Stimulated activated CD8-positive, alpha-beta memory T cell treated with anti-CD3 and anti-CD28 coated beads, Interleukin-7, amount 100 ng/mL, for 1 hour (primary cell): ENCODE measurements at places on chromosomes 12 and 14.

DNA sequence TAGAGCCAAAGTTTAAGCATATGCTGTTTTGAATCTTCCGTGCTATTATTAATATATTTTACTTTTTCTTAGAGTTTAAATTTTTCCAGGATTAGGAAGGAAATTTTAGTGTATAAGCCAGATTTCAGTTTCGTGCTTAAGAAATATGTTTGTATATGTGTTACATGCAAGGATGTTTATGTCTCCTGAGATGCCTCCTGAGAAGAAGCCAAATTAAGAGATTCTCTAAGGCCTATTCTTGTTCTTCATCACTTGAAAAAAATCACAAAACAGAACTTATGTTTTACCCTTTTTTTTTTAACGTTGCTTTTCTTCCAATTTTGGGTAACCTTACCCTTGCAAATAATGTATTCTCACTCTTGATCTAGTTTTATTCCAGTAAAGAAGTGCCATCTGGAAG is 412.7 kb downstream of the TMTC2 start:
- no peak for DNase-seq

DNA sequence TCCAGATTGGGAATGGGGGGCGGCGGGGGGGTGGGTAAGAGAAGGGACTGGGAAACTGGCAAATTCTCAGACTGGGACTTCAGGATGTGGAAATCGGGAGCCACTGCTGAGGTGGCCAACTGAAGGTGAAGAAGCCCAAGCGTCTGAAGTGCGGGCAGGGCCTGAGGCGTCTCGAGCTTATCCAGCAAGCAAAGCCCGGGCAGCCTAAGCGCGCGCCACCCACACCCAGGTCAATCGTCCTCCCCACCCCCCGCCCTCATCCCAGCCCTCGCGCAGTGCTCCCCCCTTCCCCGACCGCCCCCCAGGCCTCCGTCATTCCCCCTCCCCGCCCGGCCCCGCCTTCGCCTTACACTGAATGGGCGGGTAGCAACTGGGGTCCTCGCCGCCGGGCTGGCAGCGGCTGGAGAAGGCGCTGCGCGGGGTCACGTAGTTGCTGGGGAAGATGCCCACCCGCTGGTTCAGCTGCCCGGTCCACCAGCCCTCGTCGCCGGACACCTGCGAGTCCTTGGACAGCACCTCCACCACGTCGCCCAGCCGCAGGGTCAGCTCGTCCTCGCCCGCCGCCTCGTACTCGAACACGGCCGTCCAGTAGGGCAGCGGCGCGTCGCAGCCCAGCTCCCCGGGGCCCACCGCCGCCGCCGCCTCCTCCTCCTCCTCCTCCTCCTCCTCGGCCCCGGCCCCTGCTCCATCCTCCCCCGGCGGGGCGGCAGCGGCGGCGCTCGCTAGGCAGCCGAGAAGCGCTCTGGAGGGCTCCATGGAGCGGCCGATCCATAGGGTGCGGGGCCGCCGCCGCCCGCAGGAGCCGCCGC is 693 bp downstream of the MAP3K9 start:
- DNase-seq: no peak

- DNase-seq: no peak
Measured at GRCh38 chr14:43535231-43535838, 971.7 kb downstream of the FSCB start.

DNA sequence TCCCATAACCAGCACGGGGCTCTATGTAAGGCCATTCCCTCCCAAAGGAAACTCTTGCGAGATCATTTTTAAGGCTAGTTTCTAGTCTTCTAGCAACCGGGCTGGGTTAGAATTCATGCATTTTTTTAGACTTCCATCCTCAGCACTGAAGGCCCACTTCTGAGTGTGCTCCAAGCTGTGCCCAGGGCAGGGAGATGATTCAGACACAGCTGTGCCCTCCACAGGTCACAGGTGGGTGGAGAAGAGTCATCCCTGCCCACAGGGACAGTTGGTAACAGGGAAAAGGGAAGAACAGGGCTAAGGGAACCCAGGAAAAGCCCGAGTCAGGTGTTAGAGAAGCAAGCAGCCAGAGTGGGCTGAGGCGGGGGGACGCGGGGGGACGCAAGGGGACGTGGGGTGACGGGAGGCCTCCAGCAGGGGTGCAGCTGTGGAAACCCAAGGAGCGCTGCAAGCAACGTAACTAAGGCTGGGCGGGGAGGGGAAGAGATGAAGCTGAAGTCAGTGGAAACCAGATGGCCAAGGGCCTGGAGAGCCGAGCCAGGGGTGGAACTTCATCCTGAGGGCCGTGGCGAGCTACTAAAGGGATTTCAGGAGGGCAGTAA is 27.2 kb upstream of the PPP2R5C start:
- DNase-seq: no peak

DNA sequence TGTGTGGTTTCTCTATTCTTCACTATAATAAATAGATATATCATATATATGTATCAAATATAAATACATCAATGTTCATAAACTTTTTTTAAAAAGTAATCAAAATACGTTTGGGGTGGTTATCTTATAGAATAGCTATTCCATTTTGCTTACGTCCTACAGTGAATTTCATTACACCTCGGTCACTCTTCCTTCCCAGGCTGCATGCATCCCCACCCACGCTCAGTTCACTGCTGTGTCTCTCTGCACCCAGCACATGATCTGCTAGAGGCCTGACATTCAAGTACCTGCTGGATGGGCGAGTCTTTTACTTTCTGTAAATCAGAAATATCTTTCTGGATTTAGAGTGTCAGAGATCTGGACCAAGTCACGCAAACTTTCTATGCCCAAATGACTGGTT is 3.6 kb downstream of the STX2 start:
- no peak for DNase-seq

- no peak for DNase-seq
Measured at GRCh38 chr12:10959804-10960203, 20.7 kb upstream of the TAS2R14 start.

GRCh38 chr14:50055461-50056228 is 60.7 kb downstream of the VCPKMT start:
- no peak for DNase-seq

DNA sequence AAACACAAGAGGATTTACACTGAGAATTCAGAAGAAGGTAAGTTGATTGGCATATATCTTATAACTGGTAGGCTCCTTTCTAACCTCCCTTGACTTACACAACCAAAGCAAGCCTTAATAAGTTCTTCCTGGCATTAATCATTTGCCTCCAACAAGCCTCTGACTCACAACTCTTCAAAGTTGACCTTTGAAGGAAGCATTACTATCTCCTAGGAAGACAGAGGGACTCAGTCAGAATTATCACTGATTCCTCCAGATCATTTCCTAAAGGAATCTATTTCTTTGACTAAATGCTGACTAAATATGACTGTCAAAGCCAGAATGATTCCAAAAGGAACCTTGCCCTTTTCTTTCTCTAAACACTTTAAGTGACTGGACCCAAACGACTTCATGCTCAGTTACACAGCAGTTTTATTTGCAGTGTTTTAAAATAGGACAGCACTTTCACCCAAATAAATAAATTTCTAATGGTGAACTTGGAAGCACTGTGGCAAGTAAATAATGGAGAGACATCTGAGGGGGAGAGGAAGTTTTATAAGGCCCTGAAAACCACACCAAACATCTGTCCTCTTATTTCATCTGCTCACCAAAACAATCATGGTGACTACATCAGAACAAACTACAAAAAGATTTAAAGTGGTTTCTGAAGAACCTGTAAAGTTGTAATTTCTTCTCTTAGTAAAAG is 128.2 kb downstream of the KLHL28 start:
- no peak for DNase-seq

- DNase-seq: no peak
Measured at GRCh38 chr14:59282378-59282765, 93.9 kb downstream of the DAAM1 start.

DNA sequence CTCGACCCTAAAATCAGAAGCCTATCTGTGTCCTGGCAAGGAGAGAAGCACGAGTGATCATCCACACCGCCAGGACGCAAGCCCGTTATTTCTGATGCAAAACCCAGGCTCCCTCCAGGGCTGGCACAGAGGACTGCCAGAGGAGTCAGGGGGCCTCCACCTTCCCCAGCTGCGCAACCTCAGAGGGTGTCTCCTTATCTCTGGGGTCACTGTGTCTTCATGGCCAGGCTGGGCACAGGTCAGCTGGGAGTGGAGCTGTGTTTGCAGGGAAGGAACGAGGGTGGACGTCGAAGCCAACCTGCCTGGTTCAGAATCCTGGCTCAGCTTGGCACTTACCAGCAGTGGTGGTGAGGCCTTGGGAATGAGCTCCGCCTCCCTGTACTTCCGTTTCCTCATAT is 12.0 kb upstream of the SERPINA3 start:
- no peak for DNase-seq

GRCh38 chr12:80761838-80762237 is 45.1 kb downstream of the MYF5 start:
- DNase-seq: no peak

- no peak for DNase-seq
Measured at GRCh38 chr14:72002731-72003130, 70.5 kb downstream of the RGS6 start.

DNA sequence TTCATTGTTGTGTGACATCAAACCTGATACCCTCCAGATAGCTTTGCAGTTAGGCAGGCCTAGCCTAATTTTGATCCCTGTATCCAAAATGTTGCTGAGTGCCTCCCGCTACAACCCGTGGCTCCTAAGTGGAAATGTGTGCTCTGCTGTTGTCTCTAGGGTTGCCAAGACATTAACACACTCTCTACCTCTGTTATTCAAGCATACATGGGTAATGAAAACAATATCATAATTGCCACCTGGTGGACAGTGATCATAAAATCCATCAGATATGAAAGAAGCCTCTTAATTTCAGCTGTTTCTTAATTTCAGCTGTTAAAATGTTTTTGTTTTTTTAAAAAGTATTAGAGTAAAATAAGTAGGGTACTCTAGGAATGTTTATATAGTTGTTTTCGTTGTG is 93.5 kb downstream of the PLEKHA5 start:
- DNase-seq: no peak

DNA sequence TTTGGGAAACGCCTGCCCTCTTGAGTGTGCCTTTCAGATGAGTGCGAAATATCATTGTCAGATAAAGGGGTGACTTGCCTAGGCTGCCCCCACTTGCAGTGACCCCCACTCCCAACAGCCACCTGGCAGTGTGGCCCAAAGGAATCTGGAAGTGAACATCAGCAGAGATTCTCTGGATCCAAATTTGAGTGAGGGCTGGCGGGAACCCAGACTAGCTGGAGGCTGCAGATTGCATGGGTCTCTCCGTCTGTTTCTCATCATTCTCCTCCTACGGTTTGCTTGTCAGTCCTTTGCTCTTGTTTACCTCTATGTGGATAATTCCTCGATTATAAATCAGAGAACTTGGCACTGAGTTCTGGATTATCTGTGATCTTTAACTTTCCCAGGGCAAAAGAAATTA is 280.8 kb downstream of the ZFP36L1 start:
- DNase-seq: no peak

DNA sequence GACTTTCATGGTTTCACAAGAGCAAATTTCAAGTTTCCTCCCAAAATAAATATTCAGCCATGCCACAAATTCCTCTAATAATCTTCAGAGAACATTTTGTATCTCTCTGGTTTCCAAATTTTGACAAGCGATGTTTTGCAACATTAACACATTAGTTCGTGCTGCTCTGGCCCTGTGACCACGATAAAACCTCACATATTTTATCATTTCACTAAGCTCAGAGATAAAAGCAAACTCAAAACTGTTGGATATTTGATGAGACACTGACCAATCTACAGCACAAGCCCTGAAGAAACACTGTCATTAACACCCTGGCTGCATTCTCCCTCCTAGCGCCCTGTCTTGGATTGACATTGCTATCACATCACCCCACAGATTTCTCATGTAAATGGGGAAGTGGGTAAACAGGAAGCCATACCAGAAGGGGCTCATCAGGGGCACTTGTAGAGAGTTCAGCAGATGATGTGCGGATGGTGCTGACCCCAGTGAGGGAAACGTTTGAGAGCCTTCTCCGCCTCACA is 264.3 kb downstream of the PRKD1 start:
- DNase-seq: no peak

GRCh38 chr14:59484639-59485175 is 390 bp downstream of the JKAMP start:
- no peak for DNase-seq

DNA sequence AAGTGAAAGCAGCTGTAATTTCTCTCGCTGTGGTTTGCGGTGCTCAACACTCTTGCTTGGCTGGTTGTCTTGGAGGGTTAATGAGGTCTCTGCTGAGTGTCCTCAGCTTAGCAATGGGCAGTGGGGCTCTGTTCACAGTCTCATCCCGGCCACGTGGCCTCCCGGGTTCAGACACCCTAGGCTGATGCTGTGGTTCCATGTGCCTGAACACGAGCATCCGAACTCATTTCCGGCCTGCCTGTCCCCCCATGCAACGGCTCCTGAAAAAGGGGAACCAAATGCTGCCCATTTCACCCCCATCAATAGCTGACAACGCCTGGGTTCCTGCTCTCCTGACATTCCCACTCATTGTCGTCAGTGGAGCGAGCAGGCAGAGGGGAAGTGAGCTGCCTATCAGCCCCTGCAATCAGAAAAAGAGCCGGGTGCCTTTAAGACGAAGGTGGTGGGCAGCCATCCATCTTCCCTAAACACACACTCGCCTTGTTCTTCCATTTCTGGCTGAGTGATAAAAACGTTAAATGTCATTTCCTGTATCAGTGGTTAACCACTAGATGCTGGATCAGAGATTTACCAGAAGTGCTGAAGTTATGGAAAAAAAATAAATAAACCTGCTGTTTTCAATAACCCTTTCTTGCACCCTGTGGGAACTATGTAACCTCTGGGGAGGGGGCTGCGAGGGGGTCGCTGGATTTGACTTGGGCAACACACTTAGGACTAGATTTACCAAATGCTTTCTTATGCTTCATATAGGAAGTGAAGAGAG is 60.3 kb upstream of the BCL2L14 start:
- no peak for DNase-seq

GRCh38 chr12:113065126-113066007 is 8.8 kb downstream of the DTX1 start:
- no peak for DNase-seq

DNA sequence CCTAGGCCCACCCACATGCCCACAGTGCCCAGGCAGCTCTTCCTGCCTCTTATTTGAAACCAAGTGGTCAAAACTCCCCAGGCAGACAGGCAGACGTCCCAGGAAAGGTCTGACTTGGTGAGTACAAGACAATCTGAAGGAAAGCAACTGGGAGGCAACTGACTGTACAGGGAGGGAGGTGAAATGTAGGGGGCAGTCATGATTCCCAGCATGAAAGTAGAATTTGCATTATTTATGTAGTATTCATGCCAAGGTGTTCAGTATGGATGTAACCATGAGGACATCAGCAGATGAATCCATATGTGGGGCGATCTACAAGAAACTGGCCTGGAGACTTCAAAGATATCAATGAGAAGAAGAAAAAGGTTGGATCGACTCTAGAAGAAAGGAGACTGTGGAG is 46.1 kb downstream of the SLC24A4 start:
- no peak for DNase-seq

GRCh38 chr14:32381869-32382268 is 52.8 kb downstream of the AKAP6 start:
- DNase-seq: no peak

DNA sequence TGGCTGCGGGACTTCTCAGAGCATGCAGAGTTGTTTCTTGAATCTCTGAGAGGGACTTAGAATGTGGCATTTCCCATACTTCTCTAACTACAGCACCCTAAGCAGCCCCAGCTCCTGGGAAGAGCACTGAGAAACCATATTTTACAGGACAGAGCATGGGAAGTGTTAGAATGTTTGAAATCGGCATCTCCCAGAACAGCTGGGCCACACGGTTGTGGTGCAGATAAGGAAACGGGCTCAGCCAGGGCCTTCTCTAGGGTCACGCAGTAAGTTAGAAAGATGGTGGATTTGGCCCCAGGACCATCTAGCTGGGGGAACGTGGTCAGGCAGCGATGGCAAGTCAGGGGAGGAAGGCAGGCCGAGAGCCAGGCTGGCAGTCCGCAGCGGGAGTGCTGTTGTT is 10.5 kb upstream of the HHIPL1 start:
- DNase-seq: no peak

GRCh38 chr12:14928931-14929330 is 9.4 kb downstream of the ERP27 start:
- DNase-seq: no peak
